ENCODE measurements at places on chromosomes 3 and 15. TPM values are rescaled to one million over a fixed set of nuclear protein-coding genes. Genes with fewer than 3 reads are reported as not detected.

The TMEM207 gene
- not detected for total RNA-seq

The AGTR1 gene
- total RNA-seq, result not detected

The CGNL1 gene
- total RNA-seq, result 2.8 TPM

The CNTN4 gene
- total RNA-seq, result 16.5 TPM

The MNS1 gene
- 1.5 TPM for total RNA-seq

Measured in kidney epithelial cell (primary cell).